ENCODE measurements at places on chromosomes 2 and 18. TPM values are rescaled to one million over a fixed set of nuclear protein-coding genes. Genes with fewer than 3 reads are reported as not detected.

DNA sequence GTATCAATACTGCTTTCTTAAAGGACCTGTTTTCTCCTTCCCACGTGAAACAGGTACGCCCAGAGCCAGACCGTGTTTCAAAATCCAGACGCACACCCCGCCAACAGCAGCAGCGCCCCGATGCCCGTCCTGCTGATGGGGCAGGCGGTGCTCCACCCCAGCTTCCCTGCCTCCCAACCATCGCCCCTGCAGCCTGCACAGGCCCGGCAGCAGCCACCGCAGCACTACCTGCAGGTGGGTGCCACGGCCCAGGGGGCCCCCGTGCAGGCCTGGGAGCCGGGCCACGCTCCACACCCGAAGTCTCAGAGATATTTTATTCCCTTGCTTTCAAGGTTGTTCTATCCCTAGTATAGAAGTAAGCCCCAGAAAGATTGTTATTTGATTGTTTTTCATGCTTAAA, 8.8 kb upstream of the RPL31 start:
- H3K27me3 ChIP-seq = no peaks in the 10 kb centered on the region
- H3K4me3 ChIP-seq = no peak overlapping the region
- no peak overlapping the region for H3K27ac ChIP-seq
- no peaks in the 10 kb centered on the region for H3K4me1 ChIP-seq
- no peak for DNase-seq
- peaks cover 4% of the 10 kb centered on the region for H3K36me3 ChIP-seq

- H3K27ac ChIP-seq = no peak overlapping the region
- no peaks in the 10 kb centered on the region for H3K4me1 ChIP-seq
- DNase-seq = no peak
- H3K36me3 ChIP-seq = no peaks in the 10 kb centered on the region
- no peaks in the 10 kb centered on the region for H3K27me3 ChIP-seq
These were observed 19.2 kb upstream of the SIGLEC15 start for GRCh38 chr18:45806226-45806625.

Gene RPRM
- total RNA-seq = 0.26 TPM

GRCh38 chr18:13217466-13217961, 1.0 kb upstream of the LDLRAD4 start:
- DNase-seq = peak; percentile 76
- H3K27me3 ChIP-seq = peaks cover 4% of the 10 kb centered on the region
- H3K4me1 ChIP-seq = peaks cover 39% of the 10 kb centered on the region
- peak overlapping the region; percentile 60 for H3K4me3 ChIP-seq
- peak overlapping the region; percentile 76 for H3K27ac ChIP-seq

GRCh38 chr2:168608796-168609195, 152.7 kb downstream of the CERS6 start:
- DNase-seq = no peak
- no peaks in the 10 kb centered on the region for H3K27me3 ChIP-seq
- no peaks in the 10 kb centered on the region for H3K36me3 ChIP-seq
- H3K4me3 ChIP-seq = no peak overlapping the region
- H3K4me1 ChIP-seq = no peaks in the 10 kb centered on the region
- no peak overlapping the region for H3K27ac ChIP-seq

Gene NAB1
- 38.6 TPM for total RNA-seq

DNA sequence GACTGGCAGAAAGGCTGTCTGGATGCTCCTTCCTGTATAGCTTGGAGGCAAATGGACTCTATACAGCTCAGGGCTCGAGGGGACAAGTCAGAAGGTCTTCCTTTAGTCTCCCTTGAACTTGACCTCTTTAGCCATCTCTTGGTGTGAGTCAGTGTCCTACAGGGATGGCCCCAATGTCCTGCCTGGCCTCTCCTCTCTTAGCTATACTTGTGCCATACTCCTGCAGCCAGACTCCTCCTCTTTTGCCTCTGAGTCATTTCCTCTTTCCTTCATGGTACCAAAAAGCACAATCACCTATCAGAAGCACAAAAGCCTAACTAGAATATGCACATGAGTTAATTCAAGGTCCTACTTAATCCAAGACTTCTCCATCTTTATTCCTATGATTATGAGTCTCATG, 112.7 kb downstream of the XRCC5 start:
- H3K36me3 ChIP-seq = no peaks in the 10 kb centered on the region
- no peak for DNase-seq
- peaks cover 9% of the 10 kb centered on the region for H3K4me1 ChIP-seq
- no peak overlapping the region for H3K4me3 ChIP-seq

GRCh38 chr18:54950221-54950620, 9.0 kb downstream of the CCDC68 start:
- no peaks in the 10 kb centered on the region for H3K36me3 ChIP-seq
- no peak overlapping the region for H3K4me3 ChIP-seq
- no peaks in the 10 kb centered on the region for H3K27me3 ChIP-seq
- no peak overlapping the region for H3K27ac ChIP-seq
- H3K4me1 ChIP-seq = peaks cover 37% of the 10 kb centered on the region

Gene IWS1
- 39.3 TPM for total RNA-seq

Gene COBLL1
- total RNA-seq = 95.3 TPM

Gene SLC30A3
- total RNA-seq = 0.58 TPM

DNA sequence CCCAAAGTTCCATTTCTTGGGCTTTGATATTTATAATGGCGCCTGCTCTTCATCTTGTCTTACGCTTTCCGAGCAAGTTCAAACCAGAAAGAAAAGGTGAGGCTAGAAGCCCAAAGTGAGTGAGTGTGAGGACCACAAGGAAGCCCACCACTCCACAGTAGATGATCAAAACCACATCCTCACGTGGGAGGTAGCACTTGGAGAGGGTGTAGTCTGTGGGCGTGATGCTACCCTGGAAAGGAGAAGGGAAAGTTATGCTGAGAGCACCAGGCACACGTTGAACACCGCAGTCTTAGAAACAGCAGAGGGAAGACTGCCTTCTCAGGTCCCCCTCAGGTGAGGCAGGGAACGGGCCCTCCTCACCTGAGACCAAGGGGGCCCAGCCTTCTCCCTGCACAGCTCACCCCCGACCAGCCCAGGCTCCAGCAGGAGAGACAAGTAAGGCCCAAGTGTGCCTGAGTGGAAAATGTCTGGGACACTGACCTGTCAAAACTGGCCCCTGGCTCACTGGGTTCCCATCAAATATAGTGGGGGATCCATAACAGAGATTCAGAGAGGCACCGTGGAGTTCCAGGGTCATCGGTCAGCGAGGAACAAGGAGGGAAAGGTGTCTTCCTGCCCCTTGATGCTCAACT, 23.6 kb downstream of the MPPE1 start:
- DNase-seq = no peak
- H3K27me3 ChIP-seq = no peaks in the 10 kb centered on the region
- no peak overlapping the region for H3K4me3 ChIP-seq
- H3K36me3 ChIP-seq = peaks cover 55% of the 10 kb centered on the region
- H3K27ac ChIP-seq = no peak overlapping the region

DNA sequence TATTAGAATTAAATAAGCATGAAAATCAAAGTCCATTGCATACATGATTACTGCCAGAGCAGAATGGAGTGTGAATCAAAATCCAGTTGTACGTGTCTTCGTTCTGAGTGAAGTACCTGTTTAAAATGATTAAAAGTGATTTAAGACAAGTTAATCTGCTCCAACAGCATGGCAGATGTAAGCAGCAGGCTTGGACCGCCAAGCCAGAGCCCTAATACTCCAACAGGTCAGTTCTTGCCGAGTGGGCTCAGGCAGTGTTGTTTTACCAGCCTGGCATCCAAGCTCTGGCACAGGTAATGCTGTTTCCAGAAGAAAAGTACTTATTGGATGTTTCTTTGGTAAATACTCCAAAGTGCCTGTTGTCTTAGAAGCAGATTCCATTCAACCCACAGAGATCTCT, 171.4 kb upstream of the EPAS1 start:
- H3K27ac ChIP-seq = no peak overlapping the region
- no peak overlapping the region for H3K4me3 ChIP-seq
- H3K4me1 ChIP-seq = no peaks in the 10 kb centered on the region
- no peak for DNase-seq
- no peaks in the 10 kb centered on the region for H3K27me3 ChIP-seq

GRCh38 chr2:100919316-100919715, 82.8 kb upstream of the RPL31 start:
- no peaks in the 10 kb centered on the region for H3K36me3 ChIP-seq
- no peak for DNase-seq
- H3K4me3 ChIP-seq = no peak overlapping the region
- no peaks in the 10 kb centered on the region for H3K4me1 ChIP-seq
- H3K27ac ChIP-seq = no peak overlapping the region

GRCh38 chr18:48137374-48138081, 207.1 kb upstream of the SMAD2 start:
- H3K27ac ChIP-seq = peak overlapping the region; percentile 24
- no peaks in the 10 kb centered on the region for H3K36me3 ChIP-seq
- peaks cover 22% of the 10 kb centered on the region for H3K4me1 ChIP-seq
- H3K27me3 ChIP-seq = no peaks in the 10 kb centered on the region
- DNase-seq = no peak
- H3K4me3 ChIP-seq = peak overlapping the region; percentile 62

Gene ABHD1
- total RNA-seq = 0.35 TPM

Gene RFTN2
- 12.3 TPM for total RNA-seq

Gene AMER3
- not detected for total RNA-seq

Gene MOGAT1
- total RNA-seq = 2.2 TPM

Gene AFF3
- 44.6 TPM for total RNA-seq

Gene ARHGEF4
- 11.1 TPM for total RNA-seq

Gene RNF149
- total RNA-seq = 94.0 TPM

DNA sequence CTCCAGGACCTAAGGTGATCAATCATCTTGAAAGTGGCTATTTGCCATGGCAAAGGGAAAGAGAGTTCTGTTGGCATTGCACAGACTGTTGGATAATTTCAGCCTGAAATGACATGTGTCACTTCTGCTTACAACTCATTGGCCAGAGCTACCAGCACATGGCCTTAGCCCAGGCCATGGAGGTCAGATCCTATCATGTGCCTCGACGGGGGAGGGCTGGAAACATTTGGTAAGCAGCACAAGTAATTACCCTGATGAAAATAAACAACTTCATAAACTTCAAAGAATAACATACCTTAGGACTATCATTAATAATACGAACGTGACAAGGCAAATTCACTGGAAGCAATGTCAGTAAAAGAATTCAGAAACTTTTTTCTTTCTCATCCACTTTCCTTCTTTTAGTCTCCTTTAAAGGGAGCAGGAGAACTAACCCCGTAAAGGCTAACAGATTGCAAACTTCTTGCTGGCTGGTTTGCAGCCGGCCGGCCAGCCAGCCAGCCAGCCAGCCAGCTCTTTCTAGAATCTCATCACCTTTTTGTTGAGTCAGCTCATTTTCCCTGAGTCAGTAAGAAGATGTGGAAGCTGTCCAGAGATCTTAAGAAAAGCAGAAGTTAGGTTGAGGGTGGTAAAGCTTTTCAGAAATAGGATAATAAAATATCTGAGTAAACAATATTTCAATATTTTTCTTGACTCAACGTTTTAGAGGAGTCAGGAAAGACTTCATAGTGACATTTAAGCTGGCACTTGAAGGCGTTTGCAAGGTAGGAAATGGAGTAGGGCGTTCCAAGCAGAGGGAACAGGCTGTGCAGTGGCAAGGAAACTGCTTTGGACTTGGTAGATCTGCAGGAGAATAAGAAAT, 31.9 kb downstream of the CNRIP1 start:
- H3K27me3 ChIP-seq = no peaks in the 10 kb centered on the region
- H3K4me3 ChIP-seq = no peak overlapping the region
- peaks cover 15% of the 10 kb centered on the region for H3K4me1 ChIP-seq
- H3K36me3 ChIP-seq = no peaks in the 10 kb centered on the region

Measured in upper lobe of right lung (tissue), 1 donor.